SJCRH30 (cell line): ENCODE measurements at places on chromosomes 7 and 10. TPM values are rescaled to one million over a fixed set of nuclear protein-coding genes. Genes with fewer than 3 reads are reported as not detected.

Gene IDE
- 21.5 and 24.8 TPM in 2 replicates for total RNA-seq

Gene LIPM
- total RNA-seq = not detected in 2 replicates

Gene MRC1
- total RNA-seq = 0.03 TPM in 1 of 2 replicates, not detected in the other

Gene ACTL6B
- not detected in 2 replicates for total RNA-seq

Gene DNMBP
- 6.4 and 6.9 TPM in 2 replicates for total RNA-seq

DNA sequence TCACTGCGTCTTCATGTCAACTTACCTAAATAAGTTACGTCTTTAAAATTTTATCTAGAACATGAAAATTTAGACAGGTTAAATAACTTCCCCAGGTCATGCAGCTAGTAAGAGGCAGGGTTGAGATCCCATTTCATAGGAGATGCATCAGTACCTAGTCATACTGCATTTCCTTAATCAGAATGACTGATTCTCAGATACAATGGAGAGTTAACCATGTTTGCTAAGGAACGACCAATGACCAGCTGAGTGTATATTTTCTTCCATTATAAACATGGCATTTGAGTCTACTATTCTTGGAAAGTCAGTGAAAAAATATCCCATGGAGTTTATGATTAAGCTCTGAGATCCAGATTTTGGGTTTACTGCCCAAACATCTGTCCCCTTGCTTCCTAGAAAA, 39.6 kb downstream of the ENTPD1 start:
- H3K4me1 ChIP-seq = no peaks in the 10 kb centered on the region
- no peaks in the 10 kb centered on the region for H3K36me3 ChIP-seq
- H3K4me3 ChIP-seq = no peak overlapping the region
- H3K27ac ChIP-seq = no peak overlapping the region

DNA sequence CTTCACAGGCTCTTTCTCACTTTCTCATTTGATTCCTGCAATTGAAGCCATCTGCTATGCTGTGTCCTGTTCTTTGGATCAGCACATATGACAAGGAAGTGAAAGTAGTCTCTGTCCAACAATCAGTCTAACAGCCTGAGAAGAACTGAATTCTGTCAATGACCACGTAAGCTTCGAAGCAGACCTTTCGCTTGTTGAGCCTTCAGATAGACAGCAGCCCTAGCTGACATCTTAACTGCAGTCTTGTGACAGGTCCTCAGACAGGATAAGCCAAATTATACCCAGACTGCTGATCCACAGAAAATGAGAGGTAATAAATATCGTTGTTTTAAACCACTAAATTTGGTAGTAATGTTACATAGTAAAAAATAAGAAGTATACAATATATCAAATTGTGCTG, 691.0 kb upstream of the LRRTM3 start:
- no peaks in the 10 kb centered on the region for H3K36me3 ChIP-seq
- no peak for DNase-seq
- no peaks in the 10 kb centered on the region for H3K4me1 ChIP-seq
- no peak overlapping the region for H3K27ac ChIP-seq

GRCh38 chr10:5805711-5806110, 7.5 kb downstream of the GDI2 start:
- DNase-seq = no peak
- no peak overlapping the region for H3K4me3 ChIP-seq
- H3K27ac ChIP-seq = no peak overlapping the region
- no peaks in the 10 kb centered on the region for H3K4me1 ChIP-seq

DNA sequence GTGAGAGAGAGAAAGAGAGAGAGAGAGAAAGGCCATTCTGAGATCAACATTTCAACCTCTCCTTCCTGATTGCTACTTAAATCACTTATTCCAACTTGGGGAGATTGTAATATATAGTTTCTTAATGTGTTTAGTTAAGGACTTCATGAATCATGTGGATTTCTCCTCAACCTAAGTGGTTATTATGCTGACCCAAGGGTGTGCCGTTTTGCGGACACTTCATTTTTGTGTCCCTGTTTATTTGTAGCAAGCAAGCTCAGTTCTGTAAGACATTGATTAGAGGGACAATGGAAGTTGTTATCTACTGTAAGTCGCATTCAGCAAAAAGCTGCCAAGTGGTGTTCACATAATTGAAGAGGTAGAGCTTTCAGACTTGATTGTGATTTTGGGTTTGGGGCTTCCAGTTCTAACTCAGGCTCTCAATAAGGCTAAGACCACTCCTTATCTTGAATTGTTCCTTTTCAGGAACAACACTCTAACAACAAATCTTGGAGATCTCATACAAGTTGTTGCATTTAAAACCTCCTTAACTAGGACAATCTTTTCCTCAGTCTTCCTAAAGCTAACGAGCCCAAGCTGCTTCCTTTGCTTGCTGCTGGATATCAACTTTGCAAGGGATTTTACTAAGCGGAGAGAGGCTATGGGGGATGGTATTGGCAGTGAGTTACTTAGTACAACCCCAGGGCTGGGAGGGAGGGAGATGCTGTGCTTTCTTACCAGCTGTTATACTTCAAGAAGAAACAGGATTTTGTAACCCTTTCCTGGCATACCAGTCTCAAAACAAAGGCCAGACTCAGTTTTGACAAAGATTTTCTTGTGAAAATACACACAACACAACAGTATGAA, 19.8 kb upstream of the COL1A2 start:
- no peaks in the 10 kb centered on the region for H3K27me3 ChIP-seq
- peak overlapping the region; percentile 21 for H3K4me3 ChIP-seq
- H3K4me1 ChIP-seq = peaks cover 13% of the 10 kb centered on the region
- H3K27ac ChIP-seq = peak overlapping the region; percentile 77
- no peaks in the 10 kb centered on the region for H3K36me3 ChIP-seq

DNA sequence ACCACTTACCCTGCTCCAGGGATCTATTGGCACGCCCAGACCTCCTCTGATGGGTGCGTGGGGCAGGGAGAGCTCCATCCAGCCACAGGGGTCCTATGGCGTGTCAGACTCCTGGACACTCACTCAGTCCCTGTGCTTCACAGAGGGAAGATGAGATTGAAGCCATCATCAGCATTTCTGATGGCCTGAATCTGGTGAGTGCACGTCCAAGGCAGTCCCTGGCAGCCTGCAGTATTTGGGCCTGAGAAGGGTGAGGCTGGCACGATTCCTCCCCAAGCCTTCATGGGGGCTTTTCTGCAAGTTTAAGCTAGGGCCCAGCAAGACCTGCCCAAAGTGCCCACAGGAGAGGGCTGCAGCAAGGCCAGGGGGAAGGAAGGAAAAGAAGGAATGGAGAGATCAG, 3.3 kb downstream of the CDHR1 start:
- no peaks in the 10 kb centered on the region for H3K4me1 ChIP-seq
- H3K27me3 ChIP-seq = no peaks in the 10 kb centered on the region
- no peak overlapping the region for H3K27ac ChIP-seq
- DNase-seq = no peak
- H3K36me3 ChIP-seq = no peaks in the 10 kb centered on the region

DNA sequence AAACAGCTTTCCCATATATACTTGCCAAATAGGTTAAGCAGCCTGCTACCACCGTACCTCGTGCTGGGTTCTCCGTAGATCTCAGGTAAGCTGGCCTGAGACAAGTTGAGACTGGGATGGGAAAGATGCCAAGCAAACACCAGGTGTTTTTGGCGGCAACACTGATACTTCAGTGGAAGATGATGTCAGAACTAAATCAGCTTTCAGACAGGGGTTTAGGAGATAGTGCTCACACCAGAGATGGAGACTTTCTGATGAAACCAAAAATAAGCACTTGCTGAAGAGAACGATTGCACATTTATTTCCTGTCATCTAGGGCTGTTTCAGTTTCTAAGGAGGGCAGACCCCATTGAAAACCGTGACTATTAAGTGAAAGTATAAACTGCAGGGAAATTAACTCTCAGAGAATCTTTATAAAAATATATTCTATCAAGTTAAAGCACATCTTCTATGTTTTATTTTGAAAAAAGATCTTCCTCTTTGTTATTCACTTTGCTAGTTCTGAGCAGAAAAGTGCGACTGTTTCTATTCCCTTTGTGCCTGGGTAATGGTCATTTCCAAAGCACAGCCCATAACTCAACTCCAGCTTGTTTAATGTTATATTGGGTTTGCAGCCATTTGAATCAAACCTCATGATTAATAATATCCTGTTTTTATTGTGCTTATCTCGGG, 149.9 kb downstream of the CPED1 start:
- H3K27me3 ChIP-seq = no peaks in the 10 kb centered on the region
- no peaks in the 10 kb centered on the region; the same call in 1 of the 2 replicates for H3K4me1 ChIP-seq
- H3K36me3 ChIP-seq = no peaks in the 10 kb centered on the region
- H3K4me3 ChIP-seq = no peak overlapping the region
- no peak overlapping the region for H3K27ac ChIP-seq
- peak; percentile 13 for DNase-seq

DNA sequence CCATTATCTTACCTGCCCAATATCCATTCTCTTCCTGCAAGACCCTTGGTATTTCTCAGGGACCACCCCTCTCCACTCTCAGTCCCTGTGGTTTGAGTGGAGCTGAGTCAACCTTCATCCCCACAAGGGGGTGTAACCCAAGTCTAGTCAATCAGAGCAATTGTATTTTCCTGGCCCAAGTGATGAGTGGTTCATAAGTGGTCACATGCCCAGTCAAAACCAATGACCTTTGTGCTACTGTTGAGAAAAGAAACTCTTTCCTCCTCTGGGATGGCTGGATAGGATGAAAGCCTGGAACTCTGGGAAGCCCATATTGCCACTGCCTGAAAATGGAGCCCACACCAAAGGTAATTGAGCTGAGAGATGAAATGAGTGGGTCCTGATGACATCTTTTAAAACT, 93.6 kb downstream of the SNX10 start:
- no peak for DNase-seq
- H3K36me3 ChIP-seq = no peaks in the 10 kb centered on the region
- H3K27ac ChIP-seq = no peak overlapping the region

- no peaks in the 10 kb centered on the region for H3K4me1 ChIP-seq
- H3K27me3 ChIP-seq = no peaks in the 10 kb centered on the region
- no peak overlapping the region for H3K4me3 ChIP-seq
- H3K27ac ChIP-seq = no peak overlapping the region
- DNase-seq = no peak
Observed at GRCh38 chr7:110947408-110947807, 143.5 kb upstream of the LRRN3 start.

DNA sequence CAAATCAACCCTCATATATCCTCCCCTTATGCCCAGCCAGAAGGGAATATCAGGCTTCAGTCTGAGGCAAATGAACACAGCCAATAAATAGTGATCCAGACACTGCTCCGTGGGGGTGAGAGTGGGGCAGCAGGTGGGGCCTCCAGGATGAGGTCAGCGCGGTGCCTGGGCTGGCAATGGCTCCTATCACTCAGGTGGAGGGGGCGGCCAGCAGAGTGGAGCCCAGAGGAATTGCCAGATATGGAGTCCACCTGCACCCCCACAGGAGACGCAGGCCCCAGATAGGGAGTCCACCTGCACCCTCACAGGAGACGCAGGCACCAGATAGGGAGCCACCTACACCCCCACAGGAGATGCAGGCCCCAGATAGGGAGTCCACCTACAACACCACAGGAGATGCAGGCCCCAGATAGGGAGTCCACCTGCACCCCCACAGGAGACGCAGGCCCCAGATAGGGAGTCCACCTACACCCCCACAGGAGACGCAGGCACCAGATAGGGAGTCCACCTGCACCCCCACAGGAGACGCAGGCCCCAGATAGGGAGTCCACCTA, 78.0 kb upstream of the PPP2R2D start:
- DNase-seq = no peak
- no peaks in the 10 kb centered on the region for H3K4me1 ChIP-seq
- H3K36me3 ChIP-seq = no peaks in the 10 kb centered on the region
- no peak overlapping the region for H3K27ac ChIP-seq
- H3K27me3 ChIP-seq = no peaks in the 10 kb centered on the region
- no peak overlapping the region for H3K4me3 ChIP-seq

DNA sequence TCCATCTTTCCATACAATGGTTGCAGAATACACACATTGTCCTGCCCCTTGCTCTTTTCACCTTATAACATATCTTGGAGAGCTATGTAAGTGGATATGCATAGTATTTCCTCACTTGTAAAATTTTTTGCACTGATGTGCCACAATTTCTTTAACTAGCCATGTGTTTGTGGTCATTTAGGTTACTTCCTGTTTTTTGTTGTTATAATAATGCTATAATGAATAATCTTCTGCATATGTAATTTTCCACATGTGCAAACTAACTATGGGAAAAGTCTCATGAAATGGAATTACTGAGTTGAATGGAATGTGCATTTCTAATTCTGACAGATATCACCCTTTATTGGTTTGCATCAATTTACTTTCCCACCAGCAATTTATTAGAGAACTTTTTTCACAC, 2.8 kb downstream of the TAS2R41 start:
- DNase-seq = no peak
- no peaks in the 10 kb centered on the region; the same call in 1 of the 2 replicates for H3K27me3 ChIP-seq
- no peak overlapping the region for H3K27ac ChIP-seq
- H3K4me1 ChIP-seq = no peaks in the 10 kb centered on the region
- H3K4me3 ChIP-seq = no peak overlapping the region
- no peaks in the 10 kb centered on the region for H3K36me3 ChIP-seq

DNA sequence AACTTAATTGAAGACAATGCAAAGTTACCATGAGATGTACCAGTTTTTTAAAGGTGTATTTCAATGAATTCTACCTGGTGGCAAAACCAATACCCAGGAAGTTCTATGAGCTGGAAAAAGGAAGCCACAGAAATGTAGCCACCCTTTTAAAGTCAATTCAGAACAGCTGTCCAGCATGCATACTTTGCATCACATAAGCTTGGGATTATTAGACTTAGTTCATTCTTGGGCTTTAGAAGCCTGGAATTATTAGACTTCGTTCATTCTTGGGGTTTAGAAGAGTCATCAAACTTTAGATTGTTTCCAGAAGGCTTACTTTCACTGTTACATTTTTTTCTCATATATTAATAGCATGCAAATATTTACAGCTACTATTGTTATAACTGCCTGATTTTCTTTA, 20.9 kb downstream of the SLC25A13 start:
- H3K4me1 ChIP-seq = peaks cover 49% of the 10 kb centered on the region
- H3K27ac ChIP-seq = no peak overlapping the region
- H3K27me3 ChIP-seq = no peaks in the 10 kb centered on the region
- no peak overlapping the region for H3K4me3 ChIP-seq

GRCh38 chr7:129635300-129636029, 23.9 kb downstream of the NRF1 start:
- H3K4me1 ChIP-seq = no peaks in the 10 kb centered on the region
- no peak overlapping the region for H3K27ac ChIP-seq
- H3K27me3 ChIP-seq = no peaks in the 10 kb centered on the region
- H3K4me3 ChIP-seq = no peak overlapping the region
- H3K36me3 ChIP-seq = no peaks in the 10 kb centered on the region
- DNase-seq = peak; percentile 84

DNA sequence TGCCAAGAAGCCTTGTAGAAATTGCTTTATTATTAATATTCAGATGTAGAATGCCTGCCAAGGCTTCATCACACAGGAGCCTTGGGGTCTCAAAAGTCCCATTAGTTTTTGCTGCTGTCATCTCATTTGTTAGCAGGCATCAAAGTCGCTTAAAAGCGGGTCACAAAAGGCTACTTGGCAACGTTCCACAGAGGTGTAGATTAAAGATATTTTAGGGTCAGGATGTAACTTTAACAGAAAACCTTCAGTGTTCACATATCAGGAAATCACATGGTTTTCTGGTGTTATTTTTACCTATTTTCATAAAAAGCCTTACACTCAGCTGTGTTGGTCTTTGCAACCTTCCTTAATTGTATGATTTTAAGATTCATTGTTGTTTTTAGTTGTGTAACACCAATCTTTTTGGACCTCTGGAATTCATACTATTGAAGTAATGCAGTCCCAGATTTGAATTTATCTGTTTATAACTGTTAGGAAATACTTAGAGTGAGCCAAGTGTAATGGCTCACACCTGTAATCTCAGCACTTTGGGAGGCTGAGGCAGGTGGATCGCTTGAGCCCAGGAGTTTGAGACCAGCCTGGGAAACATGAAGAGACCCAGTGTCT, 65.3 kb downstream of the TET1 start:
- H3K4me3 ChIP-seq = no peak overlapping the region
- no peaks in the 10 kb centered on the region for H3K36me3 ChIP-seq
- no peak overlapping the region for H3K27ac ChIP-seq
- H3K27me3 ChIP-seq = no peaks in the 10 kb centered on the region

- no peak for DNase-seq
- no peak overlapping the region for H3K4me3 ChIP-seq
- H3K27ac ChIP-seq = no peak overlapping the region
- H3K36me3 ChIP-seq = no peaks in the 10 kb centered on the region
Observed at GRCh38 chr10:8042721-8043568, 11.5 kb upstream of the GATA3 start.
